ENCODE measurements at places on chromosomes 11 and 22.

GRCh38 chr11:91220476-91221202 lies 997.8 kb upstream of the CHORDC1 start:
- no peak for DNase-seq

GRCh38 chr11:102582140-102582539 lies 43.0 kb downstream of the MMP20 start:
- no peak for DNase-seq

GRCh38 chr11:89608234-89608966 lies 101.7 kb upstream of the TRIM77 start:
- DNase-seq: no peak

- no peak for DNase-seq
These were observed 5.0 kb downstream of the THY1 start for GRCh38 chr11:119417726-119418540.

DNA sequence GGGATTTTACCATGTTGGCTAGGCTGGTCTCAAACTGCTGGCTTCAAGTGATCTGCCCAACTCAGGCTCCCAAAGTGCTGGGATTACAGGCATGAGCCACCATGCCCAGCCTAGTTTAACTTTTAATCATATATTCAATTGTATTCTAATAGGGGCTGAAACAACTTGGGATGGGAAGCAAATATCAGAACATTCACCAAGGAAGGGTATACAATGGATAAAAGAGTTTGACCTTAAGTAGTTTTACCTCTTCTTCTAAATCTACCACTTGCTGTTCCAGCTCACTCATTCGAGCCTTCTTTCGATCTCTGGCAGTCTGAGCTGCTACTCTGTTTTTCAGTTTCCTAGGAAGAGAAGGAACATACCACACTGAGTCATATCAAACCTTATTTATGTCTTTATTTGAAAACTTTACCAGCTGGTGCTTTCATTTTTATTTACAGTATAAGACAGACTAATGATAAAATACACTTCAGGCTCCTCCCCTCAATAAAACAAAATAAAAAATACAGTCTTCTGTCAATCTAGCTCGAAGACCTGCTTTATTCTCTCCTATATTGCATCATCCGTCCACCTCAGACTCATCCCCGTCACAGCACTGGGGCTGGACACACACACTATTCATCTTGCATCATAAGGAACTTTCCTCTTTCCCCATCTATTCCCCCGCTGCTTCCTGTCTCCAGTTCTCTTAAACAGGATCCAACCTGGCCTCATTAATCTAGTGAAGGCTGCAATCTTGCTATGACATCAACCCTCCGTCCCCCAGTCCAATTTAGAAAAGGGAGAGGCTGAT lies 1.4 kb downstream of the XBP1 start:
- peak; percentile 37 for DNase-seq

DNA sequence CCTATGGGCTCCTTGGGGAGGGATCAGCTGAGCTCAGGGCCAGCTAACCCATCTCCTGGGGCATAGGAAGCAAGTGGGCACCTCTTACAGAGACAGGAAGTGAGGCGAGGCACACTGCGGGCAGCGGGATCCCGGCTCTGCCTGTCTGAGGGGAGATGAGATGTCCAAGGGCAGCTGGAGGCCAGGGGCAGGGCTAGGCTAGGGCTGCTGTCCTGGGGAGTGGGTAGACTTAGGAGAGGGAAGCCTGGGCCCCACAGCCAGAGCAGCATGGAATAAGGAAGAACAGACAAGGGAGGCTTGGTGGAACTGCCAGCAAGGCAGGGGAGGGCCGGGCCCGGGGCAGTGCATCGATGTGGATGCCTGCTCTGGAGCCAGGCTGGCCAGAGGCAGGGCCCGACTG lies 76.3 kb downstream of the MORC2 start:
- no peak for DNase-seq

- no peak for DNase-seq
These were observed 41.4 kb upstream of the PHF21A start for GRCh38 chr11:46162700-46163099.

GRCh38 chr22:26624803-26625202 lies 3.0 kb downstream of the CRYBA4 start:
- no peak for DNase-seq

DNA sequence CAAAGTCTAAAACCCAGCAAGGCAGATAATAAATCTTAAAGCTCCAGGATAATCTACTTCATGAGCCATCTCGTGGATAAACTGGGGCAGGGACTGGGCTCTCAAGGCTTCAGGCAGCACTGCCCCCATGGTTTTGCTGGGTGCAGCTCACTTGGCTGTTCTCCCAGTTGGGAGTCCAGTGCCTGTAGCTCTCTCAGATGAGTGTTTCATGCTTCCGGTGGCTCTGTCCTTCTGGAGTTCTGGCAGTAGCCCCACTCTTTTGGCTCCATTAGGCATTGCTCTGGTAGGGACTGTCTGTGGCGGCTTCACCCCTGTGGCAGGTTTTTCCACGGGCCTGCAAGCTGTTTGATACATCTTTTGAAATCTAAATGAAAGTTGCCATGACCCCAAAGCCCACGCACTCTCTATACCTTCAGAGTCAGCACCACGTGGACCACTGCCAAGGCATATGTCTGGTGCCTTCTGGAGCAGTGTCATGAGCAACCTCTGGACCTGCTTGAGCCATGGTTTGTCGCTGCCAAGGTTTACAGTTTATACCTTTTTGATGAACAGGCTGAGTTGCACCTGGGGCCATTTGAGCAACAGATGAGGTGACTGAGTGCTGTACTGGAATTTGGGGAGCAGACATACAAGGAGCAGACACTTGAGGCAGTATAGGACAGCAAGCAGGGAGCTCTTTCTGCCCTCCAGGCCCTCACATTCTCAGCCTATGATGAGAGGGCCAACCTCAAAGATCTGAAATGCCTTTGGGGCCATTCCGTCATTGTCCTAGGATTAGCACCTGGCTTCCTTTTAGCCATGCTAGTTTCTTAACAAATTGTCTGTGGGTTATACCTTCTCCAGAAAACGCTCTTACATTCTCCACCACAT lies 48.6 kb downstream of the MTNR1B start:
- DNase-seq: no peak

DNA sequence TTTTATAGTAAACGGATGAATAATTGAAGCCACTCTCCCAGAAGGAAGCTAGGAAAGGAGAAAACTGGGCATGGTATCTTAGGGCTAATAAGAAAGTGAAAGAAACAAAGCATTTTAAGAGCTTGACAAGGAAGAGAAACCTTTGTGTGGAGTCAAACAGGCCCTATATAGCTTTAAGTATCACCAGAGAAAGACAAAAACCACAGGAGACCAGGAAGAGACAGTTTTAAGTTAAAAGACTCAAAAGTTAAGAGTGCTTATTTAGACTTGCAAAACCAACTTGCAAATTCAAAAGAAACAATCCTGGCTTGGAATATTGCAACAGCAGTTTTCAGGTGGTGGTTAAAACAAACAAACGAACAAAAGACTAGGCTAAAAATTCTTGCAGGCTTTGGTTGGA lies 3.4 kb downstream of the PAK1 start:
- DNase-seq: no peak

DNA sequence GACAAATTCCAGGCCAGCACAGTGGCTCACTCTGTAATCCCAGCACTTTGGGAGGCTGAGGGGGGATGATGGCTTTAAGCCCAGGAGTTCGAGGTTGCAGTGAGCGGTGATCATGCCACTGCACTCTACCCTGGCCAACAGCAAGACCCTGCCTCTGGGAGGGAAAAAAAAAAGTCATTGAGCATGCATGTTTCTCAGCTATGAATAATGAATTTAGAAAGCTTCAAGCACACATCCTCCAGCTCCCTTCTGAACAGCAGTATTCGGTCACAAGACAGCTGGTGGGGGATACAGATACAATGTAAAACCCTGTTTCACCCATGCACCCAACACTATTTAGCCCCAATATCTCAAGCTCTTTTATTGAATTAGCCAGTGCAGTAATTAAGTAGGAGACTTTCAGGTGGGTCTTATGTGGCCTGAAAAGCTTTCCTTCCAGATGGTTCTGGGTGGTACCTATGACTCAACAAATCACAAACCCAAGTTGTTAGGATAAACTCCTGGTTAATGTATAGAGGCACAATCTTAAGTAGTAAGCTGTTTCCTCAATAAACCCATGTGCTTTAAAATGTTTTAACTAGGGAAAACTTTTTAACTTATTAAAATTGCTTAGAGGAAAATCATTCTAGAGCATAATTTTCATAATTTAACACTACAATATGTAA lies 13.4 kb downstream of the PRDM10 start:
- no peak for DNase-seq

DNA sequence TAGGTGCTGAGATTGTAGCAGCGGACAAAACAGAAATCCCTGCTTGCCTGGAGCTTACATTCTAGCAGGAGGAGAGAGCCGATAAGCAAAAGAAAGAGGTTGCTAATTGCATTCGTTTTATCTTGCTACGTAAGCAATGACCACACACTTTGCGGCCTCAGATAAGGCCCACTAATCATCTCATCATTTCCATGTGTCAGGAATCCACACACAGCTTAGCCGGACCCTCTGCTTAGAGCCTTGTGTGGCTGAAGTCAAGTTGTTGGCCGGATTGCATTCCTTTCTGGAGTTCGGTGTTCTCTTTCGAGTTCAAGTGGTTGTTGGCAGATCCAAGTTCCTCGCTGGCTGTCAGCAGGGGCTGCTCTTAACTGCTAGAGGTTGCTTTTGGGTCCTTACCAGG lies 101.6 kb downstream of the CHST1 start:
- no peak for DNase-seq

GRCh38 chr11:125886997-125887372 lies 483 bp upstream of the HYLS1 start:
- DNase-seq: no peak

GRCh38 chr11:67492801-67493547 lies 10.1 kb downstream of the AIP start:
- no peak for DNase-seq

GRCh38 chr22:49417326-49417725 lies 410.3 kb downstream of the BRD1 start:
- no peak for DNase-seq

DNA sequence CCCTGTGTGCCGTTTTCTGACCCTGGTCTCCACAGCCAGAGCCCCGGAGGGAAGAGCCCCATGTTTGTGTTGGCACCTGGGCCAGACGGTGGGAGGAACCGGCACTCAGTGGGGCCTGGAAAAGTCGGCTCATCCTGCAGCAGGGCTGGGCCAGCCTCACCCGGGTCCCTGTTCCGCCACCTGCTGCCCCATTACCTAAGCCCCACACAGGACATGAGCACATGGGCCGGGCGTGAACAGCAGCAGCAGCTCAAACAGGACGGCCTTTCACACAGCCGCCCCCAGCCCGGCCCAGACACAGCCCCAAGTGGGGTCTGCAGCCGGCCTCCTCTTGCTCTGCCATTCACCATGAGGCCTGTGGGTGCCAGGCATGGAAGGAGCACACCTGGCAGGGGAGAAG lies 302.4 kb downstream of the MN1 start:
- no peak for DNase-seq

DNA sequence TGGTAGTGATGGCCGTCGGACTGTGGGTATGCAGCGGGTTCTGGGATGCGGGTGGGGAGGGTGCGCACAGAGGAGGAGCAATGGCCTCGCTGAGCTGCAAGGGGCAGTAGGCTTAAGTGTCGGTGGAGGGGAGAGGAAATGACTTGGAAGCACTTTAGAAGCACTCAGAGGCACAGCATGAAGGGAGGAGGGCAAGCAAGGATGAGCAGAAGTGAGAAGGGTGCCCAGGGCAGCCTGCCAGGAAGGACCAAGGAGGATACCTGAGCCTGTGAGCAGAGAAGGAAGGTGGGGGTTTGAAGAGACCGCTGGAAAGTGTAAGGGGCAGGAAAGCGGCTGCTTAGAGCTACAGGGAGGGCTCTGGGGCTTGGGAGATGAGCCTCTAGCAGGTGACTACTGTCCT lies 330 bp downstream of the SLC5A1 start:
- no peak for DNase-seq

DNA sequence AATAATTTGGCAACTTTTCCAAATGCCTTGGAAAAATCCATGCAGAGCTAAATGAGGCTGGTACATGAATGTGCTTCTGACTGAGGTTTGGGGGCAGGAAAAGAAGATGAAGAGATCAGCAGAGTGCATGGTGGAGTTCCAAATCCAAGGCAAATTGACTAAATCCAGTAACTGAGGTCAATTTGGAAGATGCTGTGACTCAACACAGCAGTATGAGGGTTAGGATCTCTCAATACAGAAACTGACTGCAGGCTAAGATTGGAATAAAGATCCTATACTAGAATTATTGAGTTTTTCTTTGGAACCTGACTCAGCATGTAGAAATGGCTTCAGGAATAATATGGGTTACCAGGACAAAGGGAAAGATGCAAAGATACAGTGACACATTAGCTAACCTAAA lies 99.3 kb upstream of the FAT3 start:
- no peak for DNase-seq

- DNase-seq: peak; percentile 11
These were observed 9.6 kb downstream of the OR52N2 start for GRCh38 chr11:5818245-5818886.

- no peak for DNase-seq
These were observed 2.6 kb downstream of the MARK2 start for GRCh38 chr11:63841554-63841953.

DNA sequence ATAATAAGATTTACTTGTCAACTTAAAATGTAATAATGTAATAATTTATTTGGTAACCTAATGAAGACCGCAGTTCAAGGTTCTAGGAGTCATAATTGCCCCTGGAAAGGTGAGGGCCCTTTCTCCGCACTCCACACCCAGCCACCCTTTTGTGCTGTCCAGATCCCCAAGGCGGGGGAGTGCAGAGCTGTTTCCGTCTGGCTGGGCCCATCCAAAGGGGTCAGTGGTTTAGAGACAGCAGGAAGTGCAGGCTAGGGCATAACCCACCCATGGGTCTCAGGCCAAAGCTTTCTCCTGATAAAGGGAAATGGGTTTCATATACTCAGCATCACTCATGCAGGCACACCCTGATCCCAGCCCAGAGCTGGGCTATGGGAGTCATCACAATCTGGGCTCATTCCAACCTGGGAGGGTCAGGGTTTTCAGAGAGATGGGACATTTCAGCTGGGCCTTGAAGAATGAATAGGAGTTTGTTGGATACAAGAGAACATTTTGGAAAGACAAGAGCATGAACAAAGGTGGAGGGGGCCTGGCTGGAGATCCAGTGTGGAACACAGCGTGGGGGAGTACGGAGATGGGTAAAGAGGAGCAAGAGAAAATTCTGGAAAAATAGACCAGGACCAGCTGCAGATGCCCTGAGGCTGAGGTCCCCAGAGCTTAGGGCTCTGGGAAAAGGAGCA lies 432.2 kb downstream of the TBC1D22A start:
- DNase-seq: no peak

DNA sequence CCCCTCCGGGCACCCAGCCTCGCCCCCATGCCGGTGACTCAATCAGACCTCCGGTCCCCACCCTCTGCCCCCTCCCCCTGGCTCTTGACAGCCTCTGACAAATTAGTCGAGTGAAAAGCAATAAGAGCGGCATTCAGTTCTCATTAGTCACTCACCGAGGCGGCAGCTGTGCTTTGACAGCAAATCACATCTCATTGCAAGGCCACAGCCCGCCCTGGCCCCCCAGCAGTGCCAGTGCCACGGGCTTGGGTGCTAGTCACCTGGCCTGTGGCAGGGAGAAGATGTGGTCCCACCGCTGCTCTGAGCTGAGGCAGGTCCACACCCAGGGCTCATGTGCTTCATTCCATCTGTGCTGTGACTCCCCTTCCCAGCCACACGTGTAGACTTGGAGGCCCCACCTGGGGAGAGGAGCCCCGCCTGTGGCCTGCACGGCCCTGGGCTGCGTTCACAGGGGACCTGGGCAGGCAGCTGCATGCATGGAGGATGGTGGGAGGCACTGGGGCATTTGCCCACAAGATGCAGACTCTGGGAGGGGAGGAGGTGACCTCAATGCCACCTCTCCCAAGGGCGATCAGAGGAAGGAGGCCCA lies 7.4 kb upstream of the TH start:
- no peak for DNase-seq
